ENCODE measurements at places on chromosomes 1 and 21.
A peak's percentile ranks its signal among the peaks of the same experiment; 100 is the strongest.

DNA sequence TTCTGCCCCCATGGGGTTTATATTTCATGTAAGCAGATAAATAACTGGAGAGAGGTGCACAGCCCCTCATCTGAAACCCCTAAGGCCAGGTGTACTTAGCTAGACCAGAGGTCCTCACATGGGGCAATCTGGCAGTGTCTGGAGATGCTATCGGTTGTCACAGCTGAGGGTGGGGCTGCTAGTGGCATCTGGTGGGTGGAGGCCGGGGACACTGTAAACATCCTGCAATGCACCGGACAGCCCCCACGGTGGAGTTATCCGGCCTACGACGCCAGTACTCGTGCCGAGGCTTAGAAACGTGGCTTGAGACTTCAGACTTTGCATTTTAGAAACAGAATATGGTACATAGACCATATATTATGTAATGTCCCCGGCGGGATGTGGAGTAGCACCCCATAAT is 186.5 kb upstream of the VAMP3 start:
- H3K4me3 ChIP-seq = no peak overlapping the region
- H3K4me1 ChIP-seq = no peaks in the 10 kb centered on the region
- H3K27me3 ChIP-seq = no peaks in the 10 kb centered on the region
- no peaks in the 10 kb centered on the region for H3K36me3 ChIP-seq
- no peak for DNase-seq

DNA sequence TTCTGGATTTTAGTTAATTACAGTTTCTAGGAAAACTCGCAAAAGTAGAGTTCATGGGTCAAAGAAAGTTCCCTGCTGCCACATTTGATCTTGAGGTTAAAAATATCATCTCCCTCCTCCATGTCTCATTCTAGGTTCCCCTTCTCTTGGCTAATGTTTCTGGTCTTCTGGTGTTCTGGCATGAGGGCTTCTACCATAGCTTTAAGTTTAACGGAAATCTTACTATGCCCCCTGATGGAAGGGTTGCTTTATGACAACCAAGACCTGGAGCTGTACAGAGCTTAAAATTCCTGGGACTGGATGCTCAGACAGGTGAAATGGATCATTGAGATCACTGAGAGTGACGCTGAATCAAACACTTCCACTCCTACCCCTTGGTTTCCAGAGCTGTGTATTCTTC is 1881.7 kb downstream of the MRPL39 start:
- H3K36me3 ChIP-seq = no peaks in the 10 kb centered on the region
- no peaks in the 10 kb centered on the region for H3K27me3 ChIP-seq
- H3K27ac ChIP-seq = no peak overlapping the region
- no peak overlapping the region for H3K4me3 ChIP-seq
- no peak for DNase-seq
- no peaks in the 10 kb centered on the region for H3K4me1 ChIP-seq

DNA sequence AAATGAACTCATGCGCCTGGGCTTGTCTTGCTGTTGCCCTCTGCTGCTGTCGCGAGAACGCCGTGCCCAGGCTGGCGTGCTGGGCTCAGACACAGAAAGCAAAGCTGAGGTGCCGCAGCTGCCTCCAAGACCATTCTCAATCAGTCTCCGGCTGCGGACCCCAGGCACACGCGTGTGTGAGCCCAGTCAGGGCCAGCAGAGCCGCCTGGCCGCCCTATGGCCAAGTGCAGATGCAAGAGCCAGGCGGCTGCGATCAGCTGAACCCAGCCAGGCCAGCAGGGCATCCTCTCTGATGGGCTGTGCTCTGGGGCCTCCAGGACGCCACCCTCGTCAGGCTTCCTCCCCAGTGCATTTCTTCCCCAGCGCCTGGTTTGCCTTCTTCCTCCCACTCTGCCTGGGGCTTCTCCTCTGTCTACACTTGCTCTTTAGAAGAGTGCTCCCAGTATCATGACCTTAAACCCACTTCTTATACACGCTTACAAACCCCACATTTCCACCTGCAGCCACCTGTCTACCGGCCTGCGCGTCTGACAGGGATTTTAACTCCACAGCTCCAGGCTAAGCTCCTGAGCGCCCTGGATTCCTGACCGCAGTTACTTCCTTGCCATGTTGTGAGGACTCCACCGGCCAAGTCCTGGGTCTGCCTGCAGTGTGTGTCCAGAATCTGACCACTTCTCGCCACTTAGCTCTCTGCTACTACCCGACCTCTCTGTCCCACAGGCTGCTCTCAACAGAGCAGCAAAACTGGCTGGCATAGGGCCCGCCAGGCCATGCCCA is 21.7 kb upstream of the LRRC47 start:
- H3K4me3 ChIP-seq = no peak overlapping the region
- no peaks in the 10 kb centered on the region for H3K4me1 ChIP-seq
- H3K27ac ChIP-seq = no peak overlapping the region
- H3K27me3 ChIP-seq = no peaks in the 10 kb centered on the region
- H3K36me3 ChIP-seq = peaks cover 81% of the 10 kb centered on the region

DNA sequence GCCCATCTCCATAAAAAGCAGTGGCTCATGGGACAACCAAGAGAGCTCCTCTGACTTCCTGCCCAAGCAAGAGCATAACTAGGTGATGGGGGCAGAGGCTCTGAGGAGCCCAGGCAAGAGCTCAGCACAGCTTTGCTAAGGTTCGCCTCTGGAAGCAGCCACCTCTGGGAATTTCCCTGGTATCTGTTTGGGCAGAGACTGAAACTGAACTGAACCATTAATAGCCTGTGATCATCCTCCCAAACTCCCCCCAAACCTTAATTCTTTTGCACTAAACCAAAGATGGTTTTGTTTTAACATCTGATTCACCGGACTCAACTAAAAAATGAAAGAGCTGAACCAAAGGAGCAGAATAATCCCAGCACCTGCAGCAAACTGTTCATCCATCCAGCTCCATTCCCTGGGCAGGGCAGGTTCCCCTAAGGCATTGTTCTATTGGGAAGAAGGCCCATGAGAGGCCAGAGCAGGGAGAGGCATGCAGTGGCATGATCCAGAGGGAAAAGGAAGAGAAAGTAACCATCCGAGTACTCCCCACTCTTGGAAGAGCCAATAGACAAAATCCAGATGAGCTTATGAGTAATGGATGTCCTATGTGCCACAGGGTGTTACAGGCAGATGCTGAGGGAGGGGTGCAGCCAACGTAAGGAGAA is 77.8 kb upstream of the KAZN start:
- no peak overlapping the region for H3K27ac ChIP-seq
- DNase-seq = no peak
- no peaks in the 10 kb centered on the region for H3K36me3 ChIP-seq

DNA sequence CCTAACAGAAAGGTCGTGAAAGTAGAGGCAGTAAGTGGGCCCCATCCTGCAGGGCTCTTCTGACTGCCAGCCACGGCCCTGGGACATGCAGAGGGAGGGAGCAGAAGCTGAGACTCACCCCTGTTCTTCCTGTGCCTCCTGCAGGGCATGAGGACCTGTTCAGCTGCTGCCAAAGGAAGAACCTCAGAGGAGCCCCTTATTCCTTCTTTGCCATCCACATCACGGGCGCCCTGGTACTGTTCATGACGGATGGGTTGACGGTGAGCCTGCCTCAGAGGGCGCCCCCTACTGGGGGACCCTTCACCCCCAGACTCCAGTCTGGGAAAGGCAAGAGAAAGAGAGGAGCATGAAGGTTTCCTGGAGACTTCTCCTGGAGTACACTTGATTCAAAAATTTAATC is 47.1 kb downstream of the ELK4 start:
- DNase-seq = no peak
- H3K36me3 ChIP-seq = no peaks in the 10 kb centered on the region
- H3K4me3 ChIP-seq = no peak overlapping the region
- H3K27me3 ChIP-seq = no peaks in the 10 kb centered on the region
- no peaks in the 10 kb centered on the region for H3K4me1 ChIP-seq

GRCh38 chr1:62407398-62408009 is 29.3 kb upstream of the USP1 start:
- no peak overlapping the region for H3K27ac ChIP-seq
- no peak for DNase-seq
- no peaks in the 10 kb centered on the region for H3K36me3 ChIP-seq
- no peak overlapping the region for H3K4me3 ChIP-seq
- no peaks in the 10 kb centered on the region for H3K4me1 ChIP-seq
- no peaks in the 10 kb centered on the region for H3K27me3 ChIP-seq

DNA sequence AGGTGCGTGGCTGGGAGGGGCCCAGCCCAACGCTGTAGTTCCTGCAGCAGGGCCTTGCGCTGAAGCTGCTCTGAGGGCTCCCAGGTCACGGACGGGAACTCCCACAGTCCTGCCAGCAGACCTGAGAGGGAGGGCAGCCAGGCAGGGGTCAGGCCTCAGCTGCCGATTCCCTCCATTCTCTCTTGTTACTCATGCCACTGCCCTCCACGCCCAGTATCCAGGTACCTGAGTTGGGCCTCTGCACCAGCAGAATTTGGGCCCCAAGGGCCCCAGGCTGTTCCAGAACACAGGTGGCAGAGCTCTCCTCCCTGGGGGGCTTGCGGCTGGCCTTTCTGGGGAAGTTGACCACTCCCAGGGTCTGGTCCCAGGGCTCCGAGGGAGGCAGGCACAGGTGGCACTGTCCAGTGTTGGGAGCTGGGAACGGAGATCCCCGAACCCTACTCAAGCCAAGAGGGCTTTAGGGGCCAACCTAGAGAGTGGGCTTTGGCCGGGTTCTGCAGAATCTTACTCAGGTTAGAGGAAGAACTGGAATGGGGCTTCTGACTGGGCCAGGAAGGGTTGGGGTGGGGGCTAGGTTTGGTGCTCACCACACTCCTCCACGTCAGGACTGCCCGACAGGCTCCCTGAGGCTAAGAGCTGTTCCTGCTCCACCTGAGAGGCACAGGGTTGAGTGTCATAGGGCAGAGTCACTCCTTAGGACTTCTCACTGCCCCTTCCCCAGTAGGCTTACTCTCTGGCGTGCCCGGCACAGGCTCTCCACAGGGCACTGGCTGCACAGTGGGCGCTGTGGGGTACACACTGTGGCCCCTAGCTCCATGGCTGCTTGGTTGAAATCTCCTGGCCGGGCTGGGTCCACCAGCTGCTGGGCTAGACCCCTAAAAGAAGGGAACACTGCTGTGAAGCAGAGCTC is 5.0 kb downstream of the HPDL start:
- no peak overlapping the region for H3K27ac ChIP-seq
- H3K4me3 ChIP-seq = no peak overlapping the region
- H3K27me3 ChIP-seq = no peaks in the 10 kb centered on the region
- peaks cover 34% of the 10 kb centered on the region for H3K36me3 ChIP-seq

DNA sequence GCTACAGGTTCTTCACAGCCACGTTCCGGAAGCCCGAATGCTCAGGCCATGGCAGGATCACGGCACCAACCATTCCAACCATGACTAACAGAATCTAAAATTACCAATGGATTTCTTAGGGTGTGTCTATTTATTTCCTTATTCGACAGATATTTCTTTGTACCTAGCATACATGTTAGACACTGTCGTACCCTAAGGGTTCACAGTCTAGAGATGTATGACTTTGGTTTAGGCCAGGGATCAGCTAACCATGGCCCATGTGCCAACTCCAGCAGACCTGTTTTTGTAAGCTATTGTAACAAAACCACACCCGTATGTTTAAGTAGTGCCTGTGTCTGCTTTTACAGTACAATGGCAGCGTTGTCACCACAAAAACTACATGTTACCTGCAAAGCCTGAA is 167.0 kb downstream of the NR5A2 start:
- no peak for DNase-seq
- no peaks in the 10 kb centered on the region for H3K36me3 ChIP-seq
- H3K4me3 ChIP-seq = no peak overlapping the region
- H3K27ac ChIP-seq = no peak overlapping the region

GRCh38 chr1:173869021-173869359 is 810 bp downstream of the ZBTB37 start:
- H3K27ac ChIP-seq = peak overlapping the region; percentile 99
- no peaks in the 10 kb centered on the region for H3K27me3 ChIP-seq
- H3K36me3 ChIP-seq = peaks cover 15% of the 10 kb centered on the region
- no peak for DNase-seq
- H3K4me3 ChIP-seq = peak overlapping the region; percentile 85
- H3K4me1 ChIP-seq = peaks cover 4% of the 10 kb centered on the region

GRCh38 chr1:82227306-82228095 is 426.8 kb downstream of the ADGRL2 start:
- peaks cover 10% of the 10 kb centered on the region for H3K4me1 ChIP-seq
- no peak for DNase-seq
- no peaks in the 10 kb centered on the region for H3K36me3 ChIP-seq

DNA sequence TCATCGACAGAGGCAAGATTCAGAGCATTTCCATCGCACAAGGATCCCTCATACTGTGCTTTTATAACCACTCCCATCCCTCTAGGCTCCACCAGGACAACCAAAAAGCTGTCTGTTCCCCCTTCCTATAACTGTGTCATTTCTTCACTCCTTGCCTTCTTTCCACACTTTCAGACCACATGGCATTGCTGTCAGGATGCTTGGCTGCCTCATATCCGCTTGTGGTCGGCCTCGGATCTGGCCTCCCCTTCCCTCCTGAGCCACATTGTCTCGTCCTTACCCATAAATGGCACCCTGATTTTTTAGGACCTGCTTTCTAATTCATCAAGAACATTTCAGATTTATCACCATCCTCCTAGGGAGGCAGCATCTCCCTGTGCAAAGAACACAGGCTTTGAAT is 80.5 kb downstream of the HIVEP3 start:
- H3K27me3 ChIP-seq = no peaks in the 10 kb centered on the region
- no peak overlapping the region for H3K27ac ChIP-seq
- H3K4me1 ChIP-seq = no peaks in the 10 kb centered on the region
- DNase-seq = no peak

- no peak overlapping the region for H3K27ac ChIP-seq
- DNase-seq = no peak
- H3K36me3 ChIP-seq = no peaks in the 10 kb centered on the region
- H3K27me3 ChIP-seq = no peaks in the 10 kb centered on the region
- no peak overlapping the region for H3K4me3 ChIP-seq
- H3K4me1 ChIP-seq = no peaks in the 10 kb centered on the region
Observed at GRCh38 chr1:94037392-94038229, 83.3 kb downstream of the ABCA4 start.

DNA sequence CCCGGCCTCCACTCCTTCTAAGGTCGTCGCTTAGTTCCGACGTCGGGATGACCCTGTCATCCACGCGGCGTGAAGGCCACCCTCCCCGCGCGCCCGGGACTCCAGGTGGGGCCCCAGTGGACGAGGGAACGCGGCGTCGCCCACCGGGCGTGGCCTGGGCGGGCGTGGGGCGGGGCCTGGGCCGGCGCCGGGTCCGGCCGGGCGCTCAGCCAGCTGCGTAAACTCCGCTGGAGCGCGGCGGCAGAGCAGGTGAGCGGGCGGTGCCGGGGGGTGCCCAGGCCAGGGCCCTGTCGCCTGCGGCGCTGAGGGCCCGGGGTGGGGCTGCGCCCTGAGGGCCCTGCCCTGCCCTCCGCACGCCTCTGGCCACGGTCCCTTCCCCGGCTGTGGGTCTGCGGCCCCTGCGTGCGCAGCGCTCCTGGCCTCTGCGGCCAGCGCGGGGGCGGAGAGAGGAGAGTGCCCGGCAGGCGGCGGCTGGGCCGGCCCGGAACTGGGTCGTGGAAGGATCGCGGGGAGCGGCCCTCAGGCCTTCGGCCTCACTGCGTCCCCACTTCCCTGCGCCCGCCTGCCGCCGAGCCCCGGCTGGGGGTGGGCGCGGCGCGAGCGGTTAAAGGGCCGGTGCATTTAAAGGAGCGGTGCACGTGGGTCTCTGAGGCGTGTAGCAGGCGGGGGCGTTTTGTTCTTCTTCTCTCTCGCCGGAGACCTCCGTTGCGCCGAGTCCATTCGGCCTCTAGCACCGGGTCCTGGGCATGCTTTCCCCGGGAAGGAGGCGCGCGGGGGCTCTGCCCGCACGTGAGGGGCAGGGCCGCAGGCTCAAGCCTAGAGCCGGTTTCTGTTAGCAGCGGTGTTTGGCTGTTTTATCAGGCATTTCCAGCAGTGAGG is at the start of gene PSEN2:
PSEN2 (plus strand) TSS at position 216 of the 879 bp plus-strand sequence. CDS start 11,292 bp downstream, outside the sequence.
- no peaks in the 10 kb centered on the region for H3K27me3 ChIP-seq
- H3K4me1 ChIP-seq = no peaks in the 10 kb centered on the region
- DNase-seq = peak; percentile 24
- H3K27ac ChIP-seq = peak within 1 kb of the TSS; percentile 79
- H3K36me3 ChIP-seq = no peaks in the 10 kb centered on the region

GRCh38 chr1:188778578-188778977 is 1699.1 kb downstream of the BRINP3 start:
- H3K36me3 ChIP-seq = no peaks in the 10 kb centered on the region
- no peak overlapping the region for H3K27ac ChIP-seq
- H3K27me3 ChIP-seq = no peaks in the 10 kb centered on the region
- no peak for DNase-seq
